Stimulated activated CD4-positive, alpha-beta T cell treated with anti-CD3 and anti-CD28 coated beads, Interleukin-12 subunit alpha, Interleukin-12 subunit beta, amount 100 ng/mL, for 4 hours (primary cell): ENCODE measurements at places on chromosomes 2 and 18.

- no peak for DNase-seq
Measured at GRCh38 chr2:236939721-236940231, 145.9 kb upstream of the COPS8 start.

GRCh38 chr18:8948471-8949149, 153.9 kb upstream of the NDUFV2 start:
- no peak for DNase-seq

DNA sequence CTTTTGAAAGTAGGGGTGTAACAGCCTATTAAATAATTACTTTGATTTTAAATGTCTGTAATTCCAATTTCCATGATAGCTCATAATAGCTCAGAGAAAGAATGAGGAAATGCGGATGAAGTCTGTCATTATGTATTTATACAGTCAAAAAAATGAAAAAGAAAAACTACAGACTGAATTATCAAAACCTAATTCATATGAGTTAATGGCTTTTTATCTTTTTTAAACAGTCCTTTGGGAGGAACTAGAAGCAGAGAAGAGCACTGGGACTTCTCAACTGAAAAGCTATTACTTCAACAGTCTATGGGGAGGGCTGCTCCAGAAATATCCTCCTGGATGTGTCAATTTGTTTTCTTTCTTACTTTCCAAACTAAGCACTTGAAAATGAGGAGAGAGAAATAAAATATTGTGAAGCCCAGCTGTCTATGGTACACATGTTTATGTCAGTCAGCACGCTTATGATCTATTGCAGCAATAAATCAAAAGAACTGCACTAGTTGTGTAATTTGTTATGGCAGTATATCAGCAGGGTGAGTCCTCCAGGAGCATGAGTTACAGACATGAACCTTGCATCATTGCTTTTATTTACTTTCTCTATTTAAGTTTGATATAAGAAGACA, 1550.2 kb downstream of the LRP1B start:
- no peak for DNase-seq

DNA sequence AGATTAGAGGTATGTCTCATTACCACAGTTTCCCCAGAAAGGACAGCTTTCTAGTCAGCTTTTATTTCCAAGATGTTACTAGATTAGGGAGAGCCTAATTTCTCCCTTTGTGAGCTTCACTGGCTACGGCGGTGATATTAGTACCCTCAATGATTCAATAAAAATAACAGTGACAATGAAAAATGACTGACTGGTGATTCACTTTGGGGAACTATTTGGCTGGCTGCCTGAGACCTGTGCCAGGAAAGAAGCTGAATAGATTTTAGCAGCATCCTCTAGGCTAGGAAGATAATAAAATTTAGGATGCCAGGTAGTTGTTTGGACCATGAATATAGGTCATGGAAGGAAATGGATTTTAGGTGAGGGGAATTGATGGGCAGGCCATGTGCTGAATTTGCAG, 178.7 kb downstream of the FMNL2 start:
- no peak for DNase-seq

DNA sequence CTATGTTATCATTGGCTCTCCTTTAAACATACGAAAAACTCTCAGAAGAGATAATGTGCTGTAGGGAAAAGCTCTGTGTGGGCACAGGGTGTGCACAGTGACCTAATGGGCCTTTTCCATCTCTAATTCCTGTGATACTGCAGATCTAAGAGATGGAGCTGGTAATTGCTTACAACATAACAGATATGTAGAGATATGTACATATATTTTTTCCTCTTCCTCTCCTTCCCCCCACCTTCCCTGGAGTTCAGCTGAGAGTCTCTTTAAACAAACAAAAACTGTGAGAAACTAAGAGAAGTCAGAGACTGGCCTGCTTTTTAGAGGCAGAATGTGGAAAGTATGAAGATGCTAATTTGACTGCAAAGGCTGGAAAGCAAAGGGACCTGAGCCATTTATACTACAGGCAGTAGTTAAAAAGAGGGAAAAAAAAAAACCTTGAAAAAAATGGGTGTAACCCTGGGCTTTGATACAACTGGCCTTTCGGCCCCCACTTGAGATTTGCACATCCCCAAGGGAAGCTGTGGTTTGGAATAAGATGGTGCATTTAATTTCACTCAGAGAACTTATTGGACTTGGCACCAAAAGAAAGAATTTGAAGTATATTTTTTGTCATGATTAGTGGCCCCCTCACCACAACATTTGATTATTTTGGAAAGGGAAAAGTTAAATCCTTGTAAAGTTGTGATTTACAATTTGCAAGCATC, 502.2 kb upstream of the ZEB2 start:
- no peak for DNase-seq

GRCh38 chr2:131035112-131035825, 58.0 kb downstream of the FAM168B start:
- DNase-seq: no peak

GRCh38 chr2:15357186-15357585, 203.9 kb downstream of the NBAS start:
- DNase-seq: no peak

DNA sequence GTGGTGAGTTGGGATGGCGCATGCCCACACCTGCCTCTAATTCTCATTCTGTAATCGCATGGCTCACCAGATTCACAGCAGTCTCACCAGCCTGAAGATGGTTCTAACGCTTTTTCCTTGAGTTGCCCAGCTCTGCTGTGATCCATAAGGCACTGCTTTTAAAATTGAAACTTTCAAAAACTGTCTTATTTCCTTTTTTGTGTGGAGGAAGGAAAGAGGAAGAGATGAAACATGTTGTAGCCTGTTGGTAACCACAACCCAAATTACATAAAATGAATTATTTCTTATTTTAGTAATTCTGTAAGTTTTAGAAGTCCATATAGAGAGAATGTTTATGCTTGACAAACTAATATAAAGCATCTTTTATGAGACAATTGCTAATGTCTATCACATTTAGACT, 165.4 kb downstream of the RBM43 start:
- no peak for DNase-seq

GRCh38 chr2:10520154-10520553, 72.0 kb upstream of the ODC1 start:
- DNase-seq: no peak
